ENCODE measurements at places on chromosomes 7 and 10.

DNA sequence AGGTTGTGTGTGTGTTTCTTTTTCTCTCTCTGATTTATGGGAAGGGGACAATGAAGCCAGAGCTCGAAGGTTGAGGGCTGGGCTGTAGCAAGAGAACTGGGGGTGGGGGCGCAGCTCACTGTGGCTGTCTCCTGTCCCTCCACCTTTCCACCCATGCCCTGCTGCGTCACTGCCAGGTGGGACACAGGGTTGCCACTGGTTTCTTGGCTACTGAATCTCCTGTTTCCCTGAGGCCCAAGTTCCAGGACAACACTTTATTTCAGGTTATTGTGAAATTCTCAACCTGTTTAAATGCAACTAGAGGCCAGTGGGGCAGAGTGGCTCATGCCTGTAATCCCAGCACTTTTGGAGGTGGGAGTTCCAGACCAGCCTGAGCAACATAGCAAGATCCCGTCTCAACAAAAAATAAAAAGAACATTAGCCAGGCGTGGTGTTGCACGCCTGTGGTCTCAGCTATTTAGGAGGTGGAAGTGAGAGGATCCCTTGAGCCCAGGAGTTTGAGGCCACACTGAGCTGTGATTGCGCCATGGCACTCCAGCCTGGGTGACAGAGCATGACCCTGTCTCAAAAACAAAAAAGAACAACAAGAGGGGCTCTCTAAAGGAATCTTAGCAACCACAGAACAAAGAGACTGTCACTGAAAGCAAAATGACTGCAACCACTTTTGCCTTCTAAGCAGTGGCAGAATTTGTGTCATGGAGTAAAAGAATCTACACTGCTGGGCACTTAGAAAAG, 22.6 kb downstream of the TBATA start:
- DNase-seq: no peak

GRCh38 chr10:127426746-127427145, 122.4 kb upstream of the NPS start:
- no peak for DNase-seq

DNA sequence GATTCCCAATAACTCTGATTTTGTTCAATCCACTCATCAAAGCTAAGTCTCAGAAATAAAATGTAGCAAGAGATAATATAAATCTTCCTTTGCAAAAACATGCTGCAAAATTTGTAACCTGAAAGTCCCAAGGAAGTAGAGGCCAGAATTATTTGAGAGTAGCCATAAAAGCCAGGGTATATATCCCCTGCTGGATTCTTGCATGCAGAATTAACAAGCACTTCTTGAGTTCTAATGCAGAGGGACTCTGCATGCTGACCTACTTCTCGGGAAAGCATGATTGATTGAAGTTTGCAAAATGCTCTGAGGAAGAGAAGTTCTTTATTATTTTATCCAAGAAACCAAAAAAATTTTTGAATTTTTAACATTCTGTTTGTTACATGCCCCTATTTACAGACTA, 121.6 kb downstream of the THSD7A start:
- DNase-seq: no peak

DNA sequence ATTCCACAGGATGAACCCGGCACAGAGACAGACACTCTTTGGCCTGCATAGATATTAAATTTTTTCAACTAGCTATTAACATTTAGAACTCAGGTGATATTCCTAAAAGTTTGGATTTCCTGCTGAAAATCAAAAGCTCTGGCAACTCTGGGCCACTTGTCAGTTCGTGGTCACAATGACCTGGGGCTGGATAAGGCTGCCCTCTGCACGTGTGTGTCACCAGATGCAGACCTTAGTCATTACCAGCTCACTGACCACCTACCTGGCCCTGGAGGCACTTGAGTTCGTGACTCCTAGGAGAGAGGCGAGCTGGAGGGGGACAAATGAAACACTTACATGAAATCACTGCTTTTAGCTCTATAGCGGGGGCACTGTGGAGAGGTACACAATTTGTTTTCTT, 126.5 kb downstream of the HIPK2 start:
- no peak for DNase-seq

DNA sequence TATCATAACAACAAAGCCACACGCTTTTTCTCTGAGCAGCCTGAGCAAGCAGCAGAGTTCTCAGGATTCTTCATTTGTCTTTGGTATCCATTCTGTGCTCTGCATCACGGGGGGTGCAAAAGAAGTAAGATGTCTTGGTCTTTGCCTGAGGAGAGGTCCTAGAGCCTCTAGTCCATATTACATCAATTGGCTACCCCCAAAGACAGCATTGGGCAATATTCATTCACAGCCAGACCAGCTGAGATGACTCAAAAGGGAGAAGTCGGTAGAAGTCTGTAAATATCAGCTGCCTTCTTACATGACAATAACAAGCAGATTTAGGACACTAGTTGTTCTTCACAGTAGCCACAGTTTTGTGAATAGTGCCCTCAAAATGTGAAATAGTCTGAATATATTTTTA, 66.6 kb downstream of the FZD1 start:
- DNase-seq: no peak

Data from NCI-H2171 (cell line).